ENCODE measurements at places on chromosomes 4 and X.

DNA sequence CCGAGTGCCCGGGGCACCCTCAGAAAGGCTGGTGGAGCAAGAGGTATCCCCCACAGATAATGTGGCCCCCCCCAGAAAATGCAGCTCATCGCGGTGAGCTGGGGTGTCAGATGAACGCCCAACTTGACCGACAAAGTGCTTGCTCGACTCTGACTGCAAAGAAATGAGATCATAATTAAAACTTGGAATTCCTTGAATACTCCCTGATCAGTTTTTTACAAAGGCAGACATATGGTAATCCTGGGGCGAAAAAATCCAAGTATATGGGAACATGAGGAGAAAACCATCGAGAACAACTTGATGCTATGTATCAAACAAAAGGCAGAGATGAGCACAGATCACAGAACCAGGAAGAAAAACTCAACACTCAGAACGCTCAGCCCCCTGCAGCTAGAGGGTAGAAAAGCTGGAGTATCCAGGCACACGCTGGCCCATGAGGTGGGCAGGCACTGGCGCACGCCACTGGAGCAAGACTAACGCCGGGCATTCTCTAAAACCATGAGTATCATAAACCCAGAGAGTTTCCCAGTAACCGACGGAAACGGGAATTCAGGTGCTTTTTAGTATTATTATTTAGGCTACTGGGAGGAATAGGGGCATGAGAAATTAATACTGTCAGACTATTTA is 127.3 kb downstream of the AFAP1 start:
- no peak for DNase-seq

DNA sequence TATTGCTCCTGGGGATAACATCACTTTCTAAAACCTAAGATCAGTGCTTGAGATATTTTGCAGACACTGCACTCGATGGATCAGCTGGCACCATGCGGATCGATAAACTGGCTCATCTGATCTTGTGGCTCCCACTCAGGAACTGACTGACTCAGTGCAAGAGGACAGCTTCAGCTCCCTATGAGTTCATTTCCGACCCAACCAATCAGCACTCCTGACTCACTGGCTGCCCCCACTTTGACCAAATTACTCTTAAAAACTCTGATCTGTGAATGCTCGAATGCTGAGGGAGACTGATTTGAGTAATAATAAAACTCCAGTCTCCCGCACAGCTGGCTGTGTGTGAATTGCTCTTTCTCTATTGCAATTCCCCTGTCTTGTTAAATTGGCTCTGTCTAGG is 110.1 kb downstream of the ANAPC4 start:
- DNase-seq = no peak

- DNase-seq = no peak
These were observed 79.2 kb downstream of the GRIA3 start for GRCh38 chrX:123263270-123263669.

DNA sequence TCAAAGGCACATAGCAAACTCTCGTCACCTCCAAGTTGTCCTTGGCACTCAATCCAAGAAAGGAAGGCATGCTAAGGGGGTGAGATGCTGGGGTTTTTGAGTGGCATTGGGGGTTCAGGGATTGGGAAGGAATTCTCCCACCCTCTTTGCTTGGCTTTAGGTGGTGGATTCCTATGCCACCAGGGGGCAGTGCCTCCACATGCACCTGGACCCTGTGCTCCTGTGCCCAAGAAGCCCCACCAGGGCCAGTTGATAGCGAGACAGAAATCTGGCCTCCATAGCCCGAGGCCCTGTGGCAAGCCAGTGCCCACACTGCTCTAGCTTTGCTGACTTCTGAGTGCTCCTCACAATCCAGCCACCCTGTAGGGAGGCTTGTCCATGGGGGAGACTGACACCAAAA is 2.0 kb upstream of the FATE1 start:
- DNase-seq = no peak

DNA sequence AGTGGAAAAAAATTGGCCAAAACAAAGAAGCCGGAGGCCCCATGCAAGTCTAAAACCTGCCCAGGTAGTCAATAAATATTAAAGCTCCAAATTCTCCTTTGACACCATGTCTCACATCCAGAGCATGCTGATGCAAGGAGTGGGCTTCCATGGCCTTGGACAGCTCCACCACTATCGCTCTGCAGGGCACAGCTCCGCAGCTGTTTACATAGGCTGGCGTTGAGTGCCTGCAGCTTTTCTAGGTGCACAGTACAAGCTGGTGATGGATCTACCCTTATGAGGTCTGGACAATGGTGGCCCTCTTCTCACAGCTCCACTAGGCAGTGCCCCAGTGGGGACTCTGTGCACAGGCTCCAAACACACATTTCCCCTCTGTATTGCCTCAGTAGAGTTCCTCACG is 84.2 kb upstream of the LANCL3 start:
- no peak for DNase-seq

GRCh38 chrX:119512146-119512800 is 44.0 kb downstream of the SLC25A5 start:
- no peak for DNase-seq

DNA sequence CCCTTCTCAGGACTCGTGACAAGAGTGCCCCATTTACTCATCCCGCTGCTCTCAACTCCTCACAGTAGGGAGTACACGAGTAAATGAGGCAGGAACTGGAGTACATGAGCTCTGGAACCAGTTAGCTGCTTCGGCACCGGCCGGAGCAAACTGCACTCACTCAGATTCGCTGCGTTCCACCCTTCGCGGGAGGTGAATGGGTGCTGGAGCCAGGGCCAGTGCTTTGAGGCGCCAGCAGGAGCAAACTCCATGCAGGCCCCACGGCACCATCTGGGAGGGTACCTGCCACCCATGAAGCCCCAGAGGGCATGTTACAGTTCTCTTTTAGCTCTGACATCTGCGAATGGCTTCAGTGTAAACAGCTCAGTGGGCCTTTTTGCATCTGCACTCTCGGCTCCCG is 315.5 kb upstream of the GK2 start:
- no peak for DNase-seq

- no peak for DNase-seq
These were observed 43.4 kb upstream of the GATB start for GRCh38 chr4:151804086-151804630.

DNA sequence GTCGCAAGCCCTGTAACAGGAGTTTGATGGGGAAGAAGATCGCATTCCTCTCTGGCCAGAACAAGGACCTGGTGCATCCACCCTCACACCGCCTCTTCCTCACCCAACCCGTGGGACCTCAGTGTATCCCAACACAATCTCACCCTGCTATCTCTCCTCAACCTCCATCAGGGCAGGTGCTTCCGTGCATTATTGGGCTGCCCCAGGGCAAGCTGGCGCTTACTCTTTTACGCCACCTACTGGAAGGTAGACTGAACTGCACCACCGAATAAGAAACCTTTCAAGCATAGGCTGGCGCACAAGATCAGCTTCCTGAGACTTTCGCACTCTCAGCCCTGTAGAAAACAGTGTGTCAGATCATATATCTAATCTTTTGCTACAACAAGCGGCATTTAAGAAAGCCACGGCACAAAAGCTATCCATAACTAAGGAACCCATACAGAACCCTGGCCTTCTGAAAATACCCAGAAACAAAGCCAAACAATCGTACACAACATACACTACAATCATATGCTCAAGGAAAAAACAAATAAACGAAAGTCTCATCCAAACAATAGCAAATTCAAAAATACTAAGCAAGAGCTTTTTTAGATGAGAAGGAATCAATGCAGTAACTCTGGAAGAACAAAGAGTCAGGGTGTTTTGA is 209.3 kb downstream of the UGT8 start:
- DNase-seq = no peak

- peak; percentile 34 for DNase-seq
These were observed 29.3 kb upstream of the BOD1L1 start for GRCh38 chr4:13656569-13657405.

- no peak for DNase-seq
These were observed 63.3 kb downstream of the TBC1D14 start for GRCh38 chr4:6972911-6973310.

DNA sequence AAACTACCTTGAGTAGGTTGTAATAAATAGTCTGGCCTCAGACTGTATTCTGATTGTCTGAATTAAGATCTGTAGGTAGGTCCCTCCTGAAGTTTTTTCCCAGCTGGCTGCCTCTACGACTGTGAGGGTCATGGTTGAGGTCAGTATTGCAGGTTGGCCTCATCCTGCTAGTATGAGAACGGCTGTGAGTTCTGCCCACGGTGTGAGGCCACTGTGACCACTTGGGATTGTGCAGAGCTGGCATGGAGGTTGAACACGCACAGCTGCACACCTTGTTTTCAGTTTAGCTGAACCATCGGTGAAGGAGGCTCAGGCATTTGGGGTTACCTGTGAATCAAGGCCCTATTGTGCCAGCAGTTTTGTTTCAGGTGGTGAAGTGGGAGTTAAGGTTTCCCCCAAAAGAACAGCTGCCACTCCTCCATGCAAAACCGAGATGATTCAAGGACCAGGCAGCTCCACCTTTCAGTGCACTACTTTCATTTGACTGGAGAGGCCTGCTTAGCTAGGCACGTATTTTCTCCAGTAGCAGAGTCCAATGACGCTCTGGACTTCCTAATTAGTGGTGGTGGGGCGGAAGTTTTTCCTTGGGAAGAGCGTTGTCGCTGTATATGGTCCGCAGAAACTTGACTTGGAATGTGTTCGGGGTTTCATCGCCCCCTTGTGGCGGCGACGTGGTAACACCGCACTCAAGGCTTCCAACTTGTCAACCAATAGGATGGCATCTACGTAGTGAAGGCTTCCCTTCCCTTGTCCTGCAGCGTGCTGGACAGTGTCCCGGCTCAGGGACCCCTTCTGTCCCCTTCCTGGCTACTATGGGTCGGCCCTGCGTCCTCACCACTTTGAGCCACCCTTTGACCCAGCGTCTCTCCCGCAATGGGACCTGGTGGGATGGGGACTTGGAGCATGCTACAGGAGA is 13.8 kb downstream of the CMC4 start:
- no peak for DNase-seq

- no peak for DNase-seq
These were observed 64.8 kb downstream of the TSC22D3 start for GRCh38 chrX:107710617-107711391.

- DNase-seq = no peak
These were observed 49.2 kb upstream of the SCRG1 start for GRCh38 chr4:173448103-173448502.

- no peak for DNase-seq
These were observed 546.5 kb upstream of the FAT1 start for GRCh38 chr4:187270154-187270553.

- no peak for DNase-seq
These were observed 143.4 kb downstream of the PTCHD1 start for GRCh38 chrX:23478056-23478455.

DNA sequence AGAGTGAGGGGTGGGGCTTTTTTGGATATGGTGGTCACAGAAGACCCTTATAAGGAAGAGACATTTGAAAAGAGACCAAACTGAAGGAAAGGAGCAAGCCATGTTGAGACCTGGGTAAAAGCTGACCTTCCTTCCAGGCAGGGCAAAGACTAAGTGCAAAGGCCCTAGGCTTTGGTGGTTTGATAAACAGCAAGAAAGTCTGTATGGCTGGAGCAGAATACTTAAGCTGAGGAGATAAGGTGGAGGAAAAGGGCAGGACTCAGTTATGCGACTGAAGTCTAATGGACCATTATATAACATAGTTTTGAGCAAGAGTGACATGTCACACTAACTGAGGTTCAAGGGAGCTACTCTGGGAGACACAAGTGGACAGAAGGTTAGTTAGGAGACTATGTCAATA is 20.0 kb downstream of the SH3RF1 start:
- no peak for DNase-seq

DNA sequence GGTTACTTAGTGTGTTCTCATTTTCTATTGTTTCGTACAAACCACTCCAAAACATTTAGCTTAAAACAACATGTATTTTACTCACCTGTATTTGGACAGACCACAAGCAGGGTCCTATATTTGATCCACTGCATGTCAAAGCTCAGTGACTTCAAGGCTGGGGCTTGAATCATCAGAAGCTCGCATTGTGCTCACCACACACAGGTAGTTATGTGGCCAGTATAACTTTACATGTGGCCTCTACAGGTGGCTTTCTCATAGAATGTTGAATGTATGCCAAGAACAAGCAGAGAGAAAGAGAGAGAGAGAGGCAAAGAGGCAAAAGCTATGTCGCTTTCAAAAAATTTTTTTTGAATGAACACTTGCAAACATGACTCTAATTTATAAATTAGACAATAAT is 107.6 kb downstream of the QRFPR start:
- DNase-seq = no peak

- DNase-seq = no peak
These were observed 489.1 kb downstream of the PCDH18 start for GRCh38 chr4:137043184-137043583.

DNA sequence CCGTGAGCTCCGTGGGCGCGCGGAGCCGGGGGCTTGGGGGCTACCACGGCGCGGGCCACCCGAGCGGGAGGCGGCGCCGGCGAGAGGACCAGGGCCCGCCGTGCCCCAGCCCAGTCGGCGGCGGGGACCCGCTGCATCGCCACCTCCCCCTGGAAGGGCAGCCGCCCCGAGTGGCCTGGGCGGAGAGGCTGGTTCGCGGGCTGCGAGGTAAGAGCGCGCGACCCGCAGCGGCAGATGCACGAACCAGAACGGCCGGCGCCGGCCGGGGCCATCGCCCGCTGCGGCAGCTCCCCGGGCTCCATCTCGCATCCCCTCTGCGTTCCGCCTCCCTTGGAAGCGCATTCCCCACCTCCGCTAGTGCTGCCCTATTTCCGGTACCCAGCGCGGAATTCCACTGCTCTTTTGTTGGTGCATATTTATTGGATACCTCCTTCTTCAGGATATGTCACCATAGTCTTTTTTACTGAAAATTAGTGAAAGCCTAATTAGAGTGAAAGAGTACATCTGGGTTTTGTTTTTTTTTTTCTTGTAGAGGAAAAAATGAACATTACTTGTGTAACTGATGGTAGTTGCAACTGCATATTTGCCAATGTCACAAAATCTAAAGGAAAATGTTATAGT is 797 bp downstream of the PKD2 start:
- DNase-seq = peak; percentile 6

DNA sequence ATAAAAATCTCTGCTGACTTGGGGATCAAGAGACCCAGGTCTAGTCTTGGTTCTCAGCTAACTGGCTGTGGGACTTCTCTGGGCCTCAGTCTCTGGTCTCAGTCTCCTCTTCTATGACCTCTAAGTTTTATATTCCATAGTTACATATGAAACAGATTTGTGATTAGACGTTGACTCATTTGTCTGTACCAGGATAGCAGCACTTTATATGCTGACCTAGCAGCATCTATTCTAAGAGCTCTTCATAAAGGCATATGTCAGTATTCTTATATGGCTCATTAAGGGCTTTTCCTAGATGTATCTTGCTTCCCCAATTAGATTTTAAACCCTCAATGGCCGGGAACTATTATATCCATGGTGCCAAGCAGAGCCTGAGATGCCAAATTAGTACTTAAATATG is 12.7 kb downstream of the GRPR start:
- no peak for DNase-seq

DNA sequence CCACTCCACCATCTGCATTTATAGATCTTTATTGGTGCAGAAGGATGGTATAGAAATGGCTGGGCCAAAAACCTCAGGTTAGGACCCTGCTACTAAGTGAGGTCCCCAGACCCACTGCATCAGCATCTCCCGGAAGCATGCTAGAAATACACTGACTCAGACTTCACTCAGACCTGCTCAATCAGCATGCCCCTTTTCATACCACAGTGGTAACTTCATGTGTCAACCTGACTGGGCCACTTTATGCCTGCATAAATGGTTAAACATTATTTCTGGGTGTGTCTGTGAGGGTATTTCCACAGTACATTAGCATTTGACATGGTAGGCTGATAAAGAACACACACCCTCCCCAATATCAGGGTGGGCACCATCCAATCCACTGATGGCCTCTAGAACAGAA is 118.6 kb upstream of the VCX3B start:
- DNase-seq = no peak
